DMS79 (cell line): ENCODE measurements at places on chromosomes 2 and 18.

- no peak for DNase-seq
These were observed 19.9 kb downstream of the ABCG5 start for GRCh38 chr2:43818761-43819160.

DNA sequence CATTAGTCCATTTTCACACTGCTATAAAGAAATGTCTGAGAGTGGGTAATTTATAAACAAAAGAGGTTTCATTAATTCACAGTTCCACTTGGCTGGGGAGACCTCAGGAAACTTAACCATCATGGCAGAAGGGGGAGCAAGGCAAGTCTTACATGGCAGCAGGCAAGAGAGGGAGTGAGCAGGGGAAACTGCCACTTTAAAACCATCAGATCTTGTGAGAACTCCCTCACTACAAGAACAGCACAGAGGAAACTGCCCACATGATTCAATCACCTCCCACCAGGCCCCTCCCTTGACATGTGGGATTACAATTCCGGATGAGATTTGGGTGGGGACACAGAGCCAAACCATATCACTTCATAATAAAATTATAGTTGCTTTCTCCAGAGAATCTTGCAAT is 365.5 kb upstream of the ID2 start:
- DNase-seq, result no peak

GRCh38 chr2:46849721-46850556 is 65.7 kb downstream of the MCFD2 start:
- peak; percentile 70 for DNase-seq

DNA sequence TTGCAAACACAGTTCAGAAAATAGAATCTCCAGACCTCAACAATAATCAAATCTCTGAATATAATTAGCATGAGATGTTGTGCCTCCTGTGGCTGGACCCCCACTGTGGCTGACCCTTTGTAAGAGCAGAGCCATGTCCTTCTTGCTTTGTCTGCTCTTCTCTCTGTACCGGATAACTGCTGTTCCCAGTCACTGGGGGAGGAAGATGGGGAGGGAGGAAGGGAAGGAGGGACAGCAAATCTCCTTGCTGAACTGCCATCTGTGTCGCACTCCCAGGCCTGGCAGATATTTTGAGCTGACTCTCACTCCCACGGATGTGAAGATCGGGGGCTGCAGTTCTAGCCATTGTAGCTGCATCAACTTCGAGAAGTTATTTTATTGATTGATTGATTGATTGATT is 319.0 kb upstream of the CXCR4 start:
- DNase-seq, result no peak

GRCh38 chr2:43191947-43192516 is 34.4 kb downstream of the ZFP36L2 start:
- no peak for DNase-seq

DNA sequence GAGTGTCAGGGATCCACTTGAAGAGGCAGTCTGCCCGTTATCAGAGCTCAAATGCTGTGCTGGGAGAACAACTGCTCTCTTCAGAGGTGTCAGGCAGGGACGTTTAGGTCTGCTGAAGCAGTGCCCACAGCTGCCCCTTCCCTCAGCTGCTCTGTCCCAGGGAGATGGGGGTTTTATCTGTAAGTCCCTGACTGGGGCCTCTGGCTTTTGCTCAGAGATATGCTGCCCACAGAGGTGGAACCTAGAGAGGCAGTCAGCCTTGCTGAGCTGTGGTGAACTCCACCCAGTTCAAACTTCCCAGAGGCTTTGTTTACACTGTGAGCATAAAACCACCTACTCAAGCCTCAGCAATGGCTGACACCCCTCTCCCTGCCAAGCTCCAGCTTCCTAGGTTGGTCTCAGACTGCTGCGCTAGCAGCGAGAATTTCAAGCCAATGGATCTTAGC is 38.1 kb downstream of the PLEK start:
- DNase-seq, result no peak

DNA sequence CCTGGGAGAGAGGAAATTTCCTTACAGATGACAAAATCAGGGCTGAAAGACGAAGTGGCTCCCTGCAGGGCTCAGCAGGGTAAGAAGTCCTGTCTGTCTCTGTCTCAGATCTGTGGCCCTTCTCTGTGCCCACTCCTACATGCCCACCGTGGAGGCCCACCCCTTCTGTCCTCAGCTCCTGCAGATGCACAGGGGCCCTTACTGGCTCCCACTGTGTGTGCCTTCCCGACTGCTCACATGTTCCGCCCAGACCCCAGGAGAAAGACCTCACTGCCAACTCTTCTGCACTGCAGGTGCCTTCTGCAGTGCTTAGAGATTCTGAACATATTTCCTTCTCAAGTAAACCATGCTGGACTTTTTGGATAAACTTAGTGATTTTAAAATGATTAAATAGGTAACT is 1.9 kb upstream of the KCNS3 start:
- no peak for DNase-seq

- peak; percentile 10 for DNase-seq
These were observed 20.6 kb upstream of the ATRAID start for GRCh38 chr2:27191070-27191829.

DNA sequence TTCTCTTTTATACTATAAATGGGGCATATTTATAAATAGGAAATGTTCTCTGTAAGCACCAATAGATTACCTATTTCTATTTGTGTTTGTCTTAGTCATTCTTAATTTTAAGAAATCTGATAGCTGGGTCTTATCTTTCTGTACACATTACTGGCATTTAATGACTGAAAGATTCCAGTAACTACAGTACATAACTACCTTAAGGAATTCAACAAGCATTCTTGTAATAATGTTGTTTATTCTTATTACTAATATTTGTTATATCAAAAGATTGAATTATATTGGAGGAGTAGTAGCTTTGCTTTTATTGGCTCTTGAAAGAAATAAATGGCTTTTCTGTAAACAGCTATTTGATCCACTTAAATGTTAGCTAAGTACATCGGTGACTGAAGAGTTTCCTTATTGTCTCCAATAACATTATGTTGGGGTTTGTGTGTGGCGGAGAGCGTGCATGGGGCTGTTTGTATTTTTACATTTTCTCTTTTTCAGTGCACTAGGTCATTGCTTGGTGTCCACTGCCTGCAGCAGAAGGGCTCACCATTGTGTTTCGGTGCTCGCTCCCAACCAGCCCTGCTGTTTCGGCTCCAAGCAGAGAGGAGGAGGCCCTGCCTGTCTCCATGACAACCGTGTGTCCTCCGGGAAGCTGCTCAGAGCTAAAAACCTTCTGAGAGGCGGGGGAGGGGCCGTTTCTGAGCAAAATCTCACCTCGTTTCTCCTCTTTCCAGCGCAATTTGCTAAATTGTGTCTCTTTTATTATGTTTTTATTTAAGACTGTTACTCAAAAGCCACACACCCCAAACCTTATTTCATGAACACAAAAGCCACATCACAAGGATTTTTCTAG is 112.5 kb upstream of the SLC38A11 start:
- DNase-seq, result peak; percentile 82

DNA sequence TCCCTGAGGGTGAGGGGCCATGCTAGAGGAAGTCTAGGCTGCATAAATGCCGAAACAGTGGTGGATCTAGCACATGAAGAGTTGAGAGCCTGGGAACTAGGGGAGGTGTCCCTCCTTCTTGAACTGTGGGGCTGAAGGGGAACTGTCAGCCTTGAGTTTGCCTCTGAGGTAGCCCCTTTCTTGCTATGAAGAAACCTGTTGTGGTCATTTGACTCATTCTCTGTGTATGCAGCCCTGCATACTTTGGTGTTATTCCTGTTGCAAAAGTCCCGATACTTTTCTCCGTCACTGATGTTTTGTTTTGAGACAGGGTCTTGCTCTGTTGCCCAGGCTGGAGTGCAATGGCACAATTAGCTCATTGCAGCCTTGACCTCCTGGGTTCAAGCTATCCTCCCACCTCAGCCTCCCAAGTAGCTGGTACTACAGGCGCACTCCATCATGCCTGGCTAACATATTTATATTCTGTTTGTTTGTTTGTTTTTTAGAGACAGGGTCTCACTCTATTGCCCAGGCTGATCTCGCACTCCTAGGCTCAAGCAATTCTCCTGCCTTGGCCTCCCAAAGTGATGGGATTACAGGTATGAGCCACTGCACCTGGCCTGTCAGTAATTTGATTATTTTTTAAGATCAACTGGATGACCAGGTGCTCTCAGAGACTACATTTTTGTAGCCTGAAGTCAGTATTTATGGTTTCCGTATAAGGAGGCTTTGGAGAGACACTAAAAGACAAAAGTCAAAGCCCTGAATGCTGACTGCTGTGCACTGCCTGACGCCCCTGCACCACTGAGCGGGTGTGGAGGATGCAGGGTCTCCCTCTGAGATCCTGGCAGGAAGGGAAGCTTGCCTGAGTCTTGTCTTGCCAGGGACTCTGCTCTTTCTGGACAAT is 126.0 kb upstream of the MSH6 start:
- no peak for DNase-seq

GRCh38 chr2:99399063-99399462 is 61.9 kb downstream of the EIF5B start:
- DNase-seq, result no peak

- no peak for DNase-seq
These were observed 172.0 kb upstream of the ALKAL2 start for GRCh38 chr2:459931-460330.

- DNase-seq, result no peak
These were observed 116.2 kb upstream of the ST6GAL2 start for GRCh38 chr2:107001964-107002696.

- no peak for DNase-seq
These were observed 42.6 kb downstream of the HDAC4 start for GRCh38 chr2:239358062-239358754.

- no peak for DNase-seq
These were observed 63.5 kb upstream of the ARL5A start for GRCh38 chr2:151891566-151892194.

GRCh38 chr2:15010346-15010745 is 377.8 kb downstream of the LRATD1 start:
- DNase-seq, result no peak

DNA sequence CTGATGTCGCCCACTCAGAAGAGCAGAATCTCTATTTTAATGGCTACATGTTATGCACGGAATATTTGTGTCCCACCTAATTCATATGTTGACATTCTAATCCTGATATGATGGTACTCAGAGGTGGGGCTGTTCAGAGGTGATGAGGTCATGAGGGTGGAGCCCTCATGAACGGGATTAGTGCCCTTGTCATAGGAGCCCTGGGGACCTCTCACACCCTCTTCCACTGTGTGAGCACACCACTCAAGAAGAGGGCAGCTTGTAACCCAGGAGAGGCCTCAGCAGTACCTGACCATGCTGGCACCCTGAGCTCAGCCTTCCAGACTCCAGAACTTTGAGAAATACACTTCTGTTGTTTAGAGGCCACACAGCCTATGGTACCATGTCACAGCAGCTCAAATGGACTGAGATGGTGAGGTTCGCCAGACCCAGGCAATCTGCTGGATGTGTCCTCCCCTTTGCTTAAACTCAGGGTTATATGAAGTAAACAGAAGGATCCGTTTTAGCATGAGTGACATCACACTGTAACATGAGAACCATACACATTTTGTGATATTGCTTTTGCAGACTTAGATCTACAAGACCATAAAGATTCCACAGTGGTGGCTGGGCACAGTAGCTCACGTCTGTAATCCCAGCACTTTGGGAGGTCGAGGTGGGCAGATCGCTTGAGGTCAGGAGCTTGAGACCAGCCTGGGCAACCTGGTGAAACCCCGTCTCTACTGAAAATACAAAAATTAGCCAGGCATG is 48.7 kb downstream of the ATOH8 start:
- no peak for DNase-seq

DNA sequence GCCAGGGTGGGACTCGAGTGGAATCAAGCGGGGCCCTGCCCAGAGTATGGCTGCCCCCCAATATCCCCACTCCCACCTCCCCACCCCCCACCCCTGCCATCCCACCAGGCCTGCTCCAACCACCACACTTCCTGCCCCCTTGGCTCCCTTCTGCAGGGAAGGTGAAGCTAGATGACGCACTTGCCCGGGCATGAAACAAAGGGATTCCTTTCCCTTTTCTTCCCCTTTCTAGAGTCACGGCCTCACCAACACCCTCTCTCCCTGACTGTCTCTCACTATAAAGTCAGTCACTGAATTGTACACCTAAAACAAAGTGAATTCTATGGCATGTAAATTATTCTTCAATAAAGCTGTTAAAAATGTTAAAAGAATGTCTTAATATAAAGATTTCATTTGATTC is 16.0 kb downstream of the ZBTB7C start:
- DNase-seq, result no peak

- no peak for DNase-seq
These were observed 219.4 kb downstream of the MREG start for GRCh38 chr2:215793747-215794595.

GRCh38 chr2:7812231-7812995 is 869.4 kb upstream of the ID2 start:
- no peak for DNase-seq

- DNase-seq, result no peak
These were observed 64.6 kb downstream of the DSEL start for GRCh38 chr18:67451960-67452359.
